Naive thymus-derived CD4-positive, alpha-beta T cell (primary cell): ENCODE measurements at places on chromosomes 6 and 20. TPM values are rescaled to one million over a fixed set of nuclear protein-coding genes. Genes with fewer than 3 reads are reported as not detected.

Gene MUC22
- total RNA-seq: not detected

Gene CLPSL2
- not detected in 2 replicates for total RNA-seq

Gene SNX9
- total RNA-seq: 12.5 and 13.4 TPM in 2 replicates

Gene MROH8
- 1.9 TPM for total RNA-seq

Gene SGK2
- 1.9 TPM for total RNA-seq

Gene OOEP
- 0.41 and 1.2 TPM in 2 replicates for total RNA-seq

Gene VSX1
- total RNA-seq: not detected

Gene MACROD2
- 0.27 TPM for total RNA-seq

Gene PPIL1
- total RNA-seq: 4.0 TPM

Gene GSTA3
- not detected for total RNA-seq

Gene CTNNBL1
- 56.4 TPM for total RNA-seq

Gene KIF13A
- total RNA-seq: 0.05 TPM in 2 replicates

Gene TNXB
- total RNA-seq: 15.0 TPM

Gene FKBP1C
- not detected for total RNA-seq

Gene RNF114
- total RNA-seq: 106 TPM

Gene SCRT2
- not detected for total RNA-seq

Gene TCFL5
- total RNA-seq: 10.8 TPM

Gene NINL
- total RNA-seq: 3.0 TPM

Gene SNAP25
- not detected for total RNA-seq

Gene XKR7
- 0.05 TPM in 1 of 2 replicates, not detected in the other for total RNA-seq

Gene NHSL1
- total RNA-seq: 0.38 TPM

Gene TFEB
- total RNA-seq: 8.0 TPM

Gene KCNK16
- total RNA-seq: not detected

Gene GLP1R
- total RNA-seq: not detected

Gene CDH4
- 0.05 TPM for total RNA-seq

Gene AVP
- not detected for total RNA-seq

Gene FAM83D
- 1.8 TPM for total RNA-seq

Gene SOBP
- not detected for total RNA-seq

Gene NQO2
- total RNA-seq: 26.2 TPM

Gene BEND6
- not detected for total RNA-seq

Gene GSTA1
- not detected for total RNA-seq

Gene CAP2
- total RNA-seq: not detected

Gene MARCKS
- total RNA-seq: 4.7 TPM

Gene JAG1
- total RNA-seq: not detected

Gene APOBEC2
- total RNA-seq: not detected

Gene NFATC2
- total RNA-seq: 66.4 and 66.8 TPM in 2 replicates

Gene SLC22A3
- total RNA-seq: not detected

Gene THBD
- total RNA-seq: 0.54 TPM

Gene BYSL
- total RNA-seq: 32.3 and 35.7 TPM in 2 replicates

Gene SLC16A10
- 16.7 TPM for total RNA-seq

Gene VSTM2L
- not detected for total RNA-seq

Gene PBOV1
- total RNA-seq: not detected

Gene GJE1
- total RNA-seq: not detected

Gene BANF2
- not detected for total RNA-seq

Gene TMC2
- not detected in 2 replicates for total RNA-seq

Gene OPRM1
- total RNA-seq: not detected

Gene APOM
- 2.4 and 3.1 TPM in 2 replicates for total RNA-seq

Gene FAM217A
- total RNA-seq: not detected

Gene SLC17A2
- not detected for total RNA-seq

Gene FABP7
- total RNA-seq: not detected

Gene AKAP12
- total RNA-seq: 4.0 TPM

Gene CST2
- not detected for total RNA-seq

Gene TRIM38
- total RNA-seq: 30.5 TPM

Gene LRRC73
- total RNA-seq: 0.13 and 0.34 TPM in 2 replicates

Gene HCK
- 1.9 TPM for total RNA-seq

Gene CCN2
- not detected for total RNA-seq

Gene DSP
- not detected for total RNA-seq

Gene WDR27
- 87.1 TPM for total RNA-seq

Gene FOXA2
- total RNA-seq: not detected in 2 replicates
